IPS-NIHi11 (cell line): ENCODE measurements at places on chromosomes 4 and X.
A peak's percentile ranks its signal among the peaks of the same experiment; 100 is the strongest.

GRCh38 chrX:96924581-96924980 lies 40.9 kb downstream of the RPA4 start:
- no peak for DNase-seq

- DNase-seq = no peak
These were observed 72.5 kb downstream of the EVC2 start for GRCh38 chr4:5635826-5636195.

GRCh38 chrX:38929966-38930421 lies 128.7 kb downstream of the MID1IP1 start:
- no peak for DNase-seq

GRCh38 chr4:169210504-169211118 lies 60.1 kb downstream of the SH3RF1 start:
- no peak for DNase-seq

GRCh38 chr4:82801910-82802521 lies 3.4 kb upstream of the SCD5 start:
- no peak for DNase-seq

- no peak for DNase-seq
These were observed 42.0 kb upstream of the USP9X start for GRCh38 chrX:41043196-41043595.

GRCh38 chr4:127217586-127218229 lies 415.0 kb upstream of the INTU start:
- DNase-seq = no peak

DNA sequence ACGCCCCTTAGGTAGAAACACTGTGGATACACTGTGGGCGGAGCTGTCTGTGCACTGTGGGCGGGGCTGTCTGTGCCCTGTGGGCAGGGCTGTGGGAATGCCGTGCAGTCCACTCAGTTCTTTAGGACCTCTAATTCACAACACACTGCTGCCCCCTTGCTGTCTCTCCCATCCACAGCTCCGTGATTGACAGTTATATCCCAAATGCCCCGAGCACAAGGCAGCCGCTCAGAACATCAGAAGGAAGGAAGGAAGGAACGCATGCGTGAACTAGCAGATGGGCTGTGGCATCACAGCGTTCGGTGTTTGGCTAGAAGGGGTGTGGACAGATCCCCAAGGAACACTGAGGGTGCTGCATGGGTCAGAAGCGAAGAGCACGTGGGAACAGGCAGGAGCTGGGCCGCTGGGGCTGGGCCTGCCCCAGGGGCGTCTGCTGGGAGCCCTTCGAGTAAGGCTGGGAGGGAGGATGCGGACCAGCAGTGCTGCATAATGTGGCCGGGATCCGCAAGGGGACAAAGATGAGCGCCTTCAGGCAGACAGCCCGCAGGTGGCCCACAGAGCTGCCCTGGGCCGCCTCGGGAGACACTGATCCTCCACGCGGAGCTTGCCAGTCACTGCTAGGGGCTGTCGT lies 29.8 kb downstream of the ACOX3 start:
- peak; percentile 83 for DNase-seq

GRCh38 chr4:99300934-99301333 lies 10.1 kb upstream of the ADH1A start:
- DNase-seq = no peak

- DNase-seq = no peak
These were observed 51.7 kb downstream of the RPGR start for GRCh38 chrX:38275615-38276014.

GRCh38 chrX:118062048-118062789 lies 54.4 kb downstream of the KLHL13 start:
- no peak for DNase-seq

- no peak for DNase-seq
These were observed 317.8 kb upstream of the GALNT7 start for GRCh38 chr4:172850838-172851237.

GRCh38 chr4:61580721-61581377 lies 380.7 kb downstream of the ADGRL3 start:
- DNase-seq = no peak

GRCh38 chr4:108867476-108867875 lies 104.6 kb upstream of the ETNPPL start:
- no peak for DNase-seq

GRCh38 chr4:52358366-52358765 lies 300.7 kb downstream of the USP46 start:
- DNase-seq = no peak

DNA sequence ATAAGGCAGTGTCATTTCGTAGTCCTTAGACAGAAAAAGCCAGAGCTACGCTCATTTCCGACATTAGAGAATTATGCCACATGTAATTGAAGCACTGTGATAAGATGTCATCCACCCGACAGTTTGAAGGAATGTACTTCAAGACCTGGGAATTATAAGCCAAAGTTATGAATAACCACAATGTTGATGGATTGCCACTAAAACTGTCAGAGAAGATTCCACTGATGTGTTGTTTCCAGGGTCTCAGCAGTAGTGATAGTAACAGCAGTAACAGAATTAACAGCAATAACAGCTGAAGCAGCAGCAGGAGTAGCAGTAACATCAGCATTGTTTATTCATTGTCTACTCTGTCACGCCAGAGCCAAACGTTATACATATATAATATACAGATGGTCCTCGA lies 24.7 kb downstream of the RAB33A start:
- DNase-seq = no peak

DNA sequence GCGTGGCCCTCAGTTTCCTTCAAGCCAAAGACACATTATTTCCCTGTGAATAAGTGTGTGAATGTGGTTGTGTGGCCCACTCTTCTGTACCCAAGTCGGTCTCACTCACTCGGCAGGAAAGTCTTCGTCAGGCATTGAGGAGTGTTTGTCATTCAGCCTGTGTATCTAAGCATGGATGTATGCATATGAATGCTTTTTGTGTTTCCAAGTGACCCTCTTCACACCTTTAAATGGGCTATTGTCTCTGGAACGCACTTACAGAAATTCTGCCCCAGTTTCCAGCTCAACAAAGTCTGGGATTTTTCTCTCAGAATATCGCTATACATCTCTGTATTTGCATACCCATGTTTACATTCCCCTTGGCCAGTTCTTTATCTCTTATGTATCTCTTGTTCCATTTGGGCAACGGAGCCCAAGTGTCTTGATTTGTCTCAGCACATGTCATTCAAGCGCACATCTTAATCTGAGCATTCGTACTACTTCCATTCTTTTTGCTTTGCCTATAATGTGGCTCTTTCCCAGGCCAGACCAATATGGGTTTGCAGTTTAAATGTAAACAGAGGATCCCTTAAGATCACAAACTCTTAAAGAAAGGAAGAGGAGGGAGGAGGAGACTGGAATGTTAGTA lies 4.8 kb downstream of the BCOR start:
- DNase-seq = no peak

- no peak for DNase-seq
These were observed 339 bp downstream of the CUL4B start for GRCh38 chrX:120560405-120560841.

- DNase-seq = no peak
These were observed 63.0 kb upstream of the HHIP start for GRCh38 chr4:144582975-144583374.

DNA sequence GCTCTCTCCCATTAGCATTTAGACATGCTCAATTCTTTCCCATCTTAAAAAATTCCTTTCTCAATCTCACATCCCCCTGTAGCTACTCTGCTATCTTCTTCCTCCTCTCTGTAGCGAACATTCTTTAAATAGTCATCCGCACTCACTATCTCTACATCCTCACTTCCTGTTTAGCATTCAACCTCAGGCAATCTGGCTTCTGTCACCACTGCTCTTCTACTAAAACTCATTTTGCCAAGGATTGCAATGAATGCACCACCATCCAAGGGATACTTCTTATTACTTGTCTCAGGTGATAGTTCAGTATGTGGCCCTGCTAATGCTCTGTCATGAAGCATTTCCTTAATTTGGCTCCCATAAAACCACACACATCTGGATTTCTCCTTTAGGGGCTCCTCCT lies 10.9 kb upstream of the TET2 start:
- no peak for DNase-seq

DNA sequence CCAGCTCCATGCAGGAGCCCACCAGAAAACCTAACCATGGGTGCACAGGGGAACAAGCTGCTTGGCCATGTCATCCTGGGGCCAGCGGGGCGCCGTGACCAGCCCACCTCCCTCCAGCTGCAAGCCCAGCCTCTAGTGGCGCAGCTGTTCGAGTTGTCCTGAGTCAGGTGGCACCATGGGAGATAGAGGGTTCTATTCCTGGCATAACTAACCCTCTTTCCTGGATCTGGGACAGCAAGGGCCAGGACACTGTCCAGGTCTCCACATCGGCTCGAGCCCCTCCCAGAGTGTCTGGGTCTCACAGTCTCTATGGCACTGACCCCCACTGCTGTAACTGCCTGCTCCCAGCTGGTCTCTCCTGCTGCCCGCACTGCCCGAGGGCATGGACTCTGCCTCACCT lies 16.7 kb downstream of the ABLIM2 start:
- no peak for DNase-seq

GRCh38 chrX:110987292-110987691 lies 108.7 kb upstream of the PAK3 start:
- DNase-seq = peak; percentile 12

DNA sequence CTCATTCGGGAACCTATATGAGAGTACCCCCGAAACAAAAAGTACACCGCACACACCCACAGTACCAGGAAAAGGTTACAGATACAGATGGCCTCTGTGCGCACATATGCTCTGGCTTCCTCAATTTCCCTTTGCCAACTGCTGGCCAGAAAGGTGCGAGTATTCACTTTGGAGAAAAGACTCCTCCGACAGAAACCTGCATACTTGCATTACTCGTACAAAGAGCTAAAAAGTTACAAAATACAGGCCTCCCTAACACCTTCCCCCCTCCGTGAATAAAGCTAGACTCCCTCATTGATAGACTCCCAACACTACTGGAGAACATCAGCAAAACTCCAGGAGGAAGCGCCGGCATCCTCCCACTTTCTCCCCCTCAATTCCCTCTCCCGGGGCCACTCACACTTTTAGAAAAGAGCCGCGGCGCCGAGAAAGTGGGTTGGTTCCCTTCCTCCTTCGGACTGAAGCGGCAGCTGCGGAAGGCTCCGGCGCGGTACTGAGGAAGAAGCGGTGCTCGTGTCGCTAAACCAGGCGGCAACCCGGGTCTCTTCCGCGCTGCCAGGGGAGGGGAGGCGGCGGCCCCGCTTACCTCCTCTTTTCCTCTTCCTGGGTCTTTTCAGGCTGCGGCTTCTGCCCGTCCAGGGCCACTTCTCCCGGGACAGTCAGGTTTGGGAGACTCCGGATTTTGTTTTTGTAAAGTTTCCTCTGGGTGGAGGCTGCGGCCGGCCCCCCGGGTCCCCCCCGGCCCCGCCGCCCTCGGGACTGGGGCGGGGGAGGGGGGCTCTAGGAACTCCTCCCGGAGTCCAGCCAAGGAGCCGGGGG lies 1.1 kb downstream of the FBXW7 start:
- DNase-seq = peak; percentile 39

DNA sequence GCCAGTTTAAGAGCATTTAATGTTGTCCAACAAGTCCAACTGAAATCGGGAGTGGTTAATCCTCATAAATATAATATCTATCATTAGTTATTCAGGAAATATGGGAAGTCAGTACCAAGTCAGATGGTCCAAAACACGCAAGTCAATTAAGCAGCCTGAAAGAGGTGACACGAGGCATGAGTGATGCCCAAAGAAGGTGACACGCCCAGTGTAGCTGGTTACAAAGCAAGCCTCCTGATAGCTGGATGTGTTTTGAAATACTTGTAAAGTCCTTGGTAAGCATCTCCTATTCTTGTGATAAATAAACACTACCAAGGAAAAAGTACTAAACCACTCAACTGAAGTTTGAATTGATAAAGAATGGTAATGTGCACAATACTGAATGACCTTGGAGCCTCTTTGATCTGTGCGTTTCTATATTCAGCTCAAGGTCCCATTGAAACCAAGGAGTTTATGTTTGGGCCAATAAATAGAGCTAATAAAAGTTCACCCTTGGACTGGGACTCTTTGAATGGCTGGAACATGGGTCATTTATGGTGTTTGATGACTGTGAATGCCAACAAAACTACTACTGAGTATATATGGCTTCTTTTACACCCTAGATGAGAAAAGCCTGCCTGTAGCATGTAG lies 93.2 kb upstream of the KLF3 start:
- no peak for DNase-seq

- no peak for DNase-seq
These were observed 27.3 kb upstream of the CHRNA9 start for GRCh38 chr4:40307627-40308497.

- DNase-seq = no peak
These were observed 48.7 kb downstream of the HDX start for GRCh38 chrX:84453351-84454246.

GRCh38 chr4:178086320-178086719 lies 644.1 kb upstream of the AGA start:
- peak; percentile 33 for DNase-seq

- no peak for DNase-seq
These were observed 6.9 kb downstream of the G3BP2 start for GRCh38 chr4:75666299-75666698.

DNA sequence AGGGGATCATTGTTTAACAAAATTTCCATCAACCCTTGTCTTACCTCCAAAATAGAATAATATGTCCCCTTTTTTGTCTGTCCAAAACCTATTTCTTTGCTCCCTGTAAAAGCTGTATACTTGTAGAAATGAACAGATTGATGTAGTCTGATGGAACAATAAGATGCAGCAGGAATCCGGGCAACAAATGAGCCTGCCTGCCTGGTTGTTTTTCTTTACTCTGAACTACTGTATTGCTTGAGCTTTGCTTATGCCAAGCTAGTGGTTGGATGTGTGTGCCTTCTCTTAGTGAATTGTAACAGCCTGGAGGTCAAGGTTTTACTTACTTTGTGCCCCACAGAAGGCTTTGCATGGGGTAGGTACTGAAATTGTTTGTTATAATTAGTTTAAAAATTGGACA lies 116.2 kb upstream of the TLL1 start:
- no peak for DNase-seq

DNA sequence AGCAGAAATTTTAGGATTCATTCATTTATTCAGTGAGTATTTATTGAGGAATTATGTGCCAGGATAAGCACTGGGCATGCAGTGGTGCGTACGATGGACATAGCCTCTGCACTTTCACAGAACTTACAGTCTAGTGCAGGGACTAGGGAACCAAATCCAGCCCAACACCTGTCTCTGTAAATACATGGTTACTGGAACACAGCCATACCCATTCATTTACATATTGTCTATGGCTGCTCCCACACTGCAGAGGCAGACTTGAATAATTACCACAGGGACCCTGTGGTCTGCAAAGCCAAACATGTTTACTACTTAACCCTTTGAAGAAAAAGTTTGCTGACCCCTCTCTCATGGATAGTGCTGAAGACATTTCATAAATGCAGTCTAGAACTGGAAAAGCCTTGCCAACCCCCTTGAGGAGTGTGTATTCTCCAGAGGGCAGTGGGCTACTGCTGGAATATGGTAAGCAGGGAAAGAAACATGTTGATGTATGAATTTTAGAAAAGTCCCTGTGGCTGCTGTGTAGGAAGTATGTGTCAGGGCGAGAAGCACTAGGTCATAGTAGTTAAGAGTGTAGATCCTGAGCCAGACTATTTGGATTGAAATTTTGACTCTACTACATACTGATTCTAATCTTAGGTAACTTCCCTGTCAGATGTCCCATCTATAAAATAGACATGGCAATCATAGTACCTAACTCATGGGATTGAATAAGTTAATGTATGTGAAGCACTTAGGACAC lies 75.5 kb downstream of the GALNT7 start:
- no peak for DNase-seq

GRCh38 chr4:53586121-53586816 lies 5.0 kb downstream of the LNX1 start:
- no peak for DNase-seq
